ENCODE measurements at places on chromosomes 5 and 9.

- DNase-seq = no peak
Measured at GRCh38 chr5:22577006-22577405, 276.1 kb downstream of the CDH12 start.

- no peak for DNase-seq
Measured at GRCh38 chr9:109239240-109239639, 72.2 kb upstream of the FRRS1L start.

- DNase-seq = no peak
Measured at GRCh38 chr5:31021181-31021624, 172.3 kb upstream of the CDH6 start.

- DNase-seq = no peak
Measured at GRCh38 chr5:26295541-26295940, 742.8 kb downstream of the CDH9 start.

DNA sequence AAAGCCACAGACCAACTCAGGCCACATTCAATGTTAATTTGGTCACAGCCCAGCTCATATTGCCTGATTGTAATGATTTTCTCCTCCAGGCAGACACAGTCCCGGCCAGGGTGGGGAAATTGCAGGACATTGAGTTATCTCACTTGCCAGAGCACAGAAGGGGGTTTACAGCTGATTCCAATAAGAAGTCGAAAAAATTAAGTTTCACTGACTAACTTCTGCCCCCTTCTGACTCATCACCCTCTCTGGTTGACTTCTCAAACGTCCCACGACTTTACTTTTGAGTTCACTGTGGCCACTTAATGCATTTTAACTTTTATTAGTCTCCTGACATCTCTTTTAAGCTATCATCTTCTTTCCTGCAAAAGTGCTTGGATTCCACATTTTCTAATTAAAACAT lies 321.4 kb upstream of the WWC1 start:
- peak; percentile 26 for DNase-seq

GRCh38 chr5:10030219-10030831 lies 219.4 kb downstream of the ATPSCKMT start:
- peak; percentile 2 for DNase-seq

DNA sequence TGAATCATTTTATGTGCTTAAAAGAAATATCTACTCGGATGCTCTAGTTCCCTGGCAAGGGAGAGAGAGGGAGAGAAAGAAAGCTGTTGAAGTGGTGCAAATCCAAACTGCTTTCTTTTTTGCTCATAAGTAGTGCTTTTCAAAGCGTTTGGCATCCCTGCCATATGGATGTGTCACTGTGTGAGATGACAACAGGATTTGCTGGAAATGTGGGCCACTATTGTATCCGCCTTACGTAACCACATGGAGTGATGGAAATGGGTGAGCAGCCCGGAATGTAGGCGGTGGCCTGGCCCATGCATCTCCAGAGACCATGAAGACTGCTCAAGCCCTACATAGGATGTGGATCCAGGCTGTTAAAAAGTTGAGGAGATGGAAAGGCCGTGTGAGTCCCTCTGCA lies 30.8 kb downstream of the TJP2 start:
- no peak for DNase-seq

GRCh38 chr5:45532826-45533624 lies 163.2 kb downstream of the HCN1 start:
- DNase-seq = no peak

GRCh38 chr9:17800418-17800817 lies 221.6 kb downstream of the SH3GL2 start:
- DNase-seq = no peak

- DNase-seq = peak; percentile 29
Measured at GRCh38 chr5:140345919-140346347, 470 bp downstream of the HBEGF start.

GRCh38 chr5:103452666-103453065 lies 109.9 kb downstream of the NUDT12 start:
- no peak for DNase-seq

- peak; percentile 69 for DNase-seq
Measured at GRCh38 chr9:91817493-91818224, 132.4 kb downstream of the ROR2 start.

- no peak for DNase-seq
Measured at GRCh38 chr9:134597957-134598883, 43.4 kb upstream of the COL5A1 start.
